MV-4-11 (cell line): ENCODE measurements at places on chromosomes 12 and 14.

DNA sequence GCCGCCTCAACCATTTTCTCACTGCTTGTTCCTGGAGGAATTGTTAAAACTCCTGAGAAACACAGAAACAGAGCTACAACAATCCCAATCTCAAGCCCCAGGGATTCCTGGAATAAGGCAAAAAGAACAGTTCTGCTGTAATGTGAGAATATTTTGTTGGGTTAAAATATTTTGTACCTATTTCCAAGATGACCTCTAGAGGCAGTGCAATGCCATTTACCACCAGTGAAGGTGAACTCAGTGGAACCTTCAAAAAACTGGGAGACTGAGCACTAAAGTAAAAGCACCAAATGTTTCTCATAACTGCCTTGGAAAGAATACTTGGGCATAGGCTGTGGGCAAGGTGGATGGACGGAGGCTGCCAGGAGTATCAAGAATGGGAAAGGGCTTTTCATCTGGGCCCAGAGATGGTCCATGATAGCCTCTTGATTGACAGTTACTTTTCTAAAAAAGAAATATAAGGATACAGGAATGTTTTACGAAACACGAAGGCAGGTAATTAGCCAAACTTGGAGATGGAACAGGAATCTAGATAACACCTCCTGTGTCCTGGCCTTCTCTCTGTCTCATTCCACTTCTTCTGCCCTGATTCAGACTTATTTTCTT, 334.0 kb upstream of the FLRT2 start:
- DNase-seq: no peak

DNA sequence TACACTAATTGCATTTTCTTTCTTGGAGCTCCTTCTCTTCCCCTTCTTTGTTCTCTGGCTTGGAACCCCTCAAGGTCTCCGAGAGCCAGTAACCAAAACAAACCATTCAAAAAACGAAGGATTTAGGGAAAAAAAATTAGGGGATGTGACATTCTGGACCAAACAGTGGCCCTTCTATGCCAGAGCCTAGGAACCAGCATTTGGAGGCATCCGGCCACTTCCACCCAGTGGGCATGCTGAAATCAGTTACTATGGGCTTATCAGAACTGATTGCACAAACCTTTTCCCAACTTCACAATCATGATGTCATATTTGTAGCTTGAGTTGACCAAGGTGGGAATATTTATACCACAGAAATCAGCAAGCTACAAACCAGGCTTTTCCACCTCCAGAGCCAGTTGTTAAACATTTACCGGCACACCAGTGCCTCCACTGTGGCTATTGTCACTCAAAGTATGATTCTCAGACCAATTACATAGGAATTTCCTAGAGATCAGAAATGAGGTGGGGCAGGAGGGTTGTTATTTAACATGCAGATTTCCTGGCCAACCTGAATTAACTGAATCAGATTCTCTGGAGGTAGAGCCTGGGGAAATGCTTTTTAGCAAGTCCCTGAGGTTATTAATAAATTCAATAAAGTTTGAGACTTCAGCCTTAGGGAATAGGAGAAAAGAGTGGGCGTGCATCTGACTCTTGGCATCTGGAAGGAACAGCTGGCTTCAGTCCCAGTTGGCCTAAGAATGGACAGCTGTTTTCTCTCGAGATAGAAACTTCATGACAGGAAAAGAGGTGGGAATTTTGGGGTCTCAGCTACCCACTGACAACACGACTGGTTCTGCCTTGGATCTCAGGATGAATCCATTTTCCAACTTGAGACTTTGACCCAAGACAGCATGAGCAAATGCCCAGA, 273.9 kb downstream of the ZFP36L1 start:
- no peak for DNase-seq

GRCh38 chr12:22334410-22335100, at the start of gene ST8SIA1:
Gene ST8SIA1 (minus strand): TSS chr12:22334707. CDS start chr12:22334232, 475 bp downstream.
- no peak for DNase-seq

DNA sequence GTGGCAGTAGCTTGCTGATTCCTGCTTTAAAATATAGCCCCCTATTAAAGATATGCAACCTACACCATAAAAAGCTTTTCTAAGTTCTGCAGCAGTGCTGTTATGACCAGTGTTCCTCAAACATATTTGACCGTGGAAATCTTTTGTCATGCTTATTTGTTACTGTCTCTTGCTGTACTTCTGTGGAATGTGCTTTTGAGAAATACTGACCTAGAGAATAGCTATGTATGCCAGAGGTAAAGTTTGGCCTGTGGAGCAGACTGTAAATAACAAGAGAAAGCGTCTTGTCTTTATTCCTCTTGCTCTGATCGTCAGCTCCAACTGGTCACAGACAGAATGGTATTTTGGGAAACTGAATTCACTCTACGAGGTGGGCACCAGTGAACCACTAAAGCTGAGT, 239.0 kb downstream of the FBXL14 start:
- no peak for DNase-seq

- DNase-seq: no peak
Observed at GRCh38 chr12:41221491-41221890, 33.4 kb downstream of the PDZRN4 start.

GRCh38 chr14:74637178-74637550, 25.1 kb upstream of the LTBP2 start:
- no peak for DNase-seq

- no peak for DNase-seq
Observed at GRCh38 chr14:32203928-32204357, 874 bp upstream of the RNU6-8 start.

GRCh38 chr12:126069549-126070165, 1004.4 kb downstream of the AACS start:
- peak; percentile 34 for DNase-seq

- DNase-seq: no peak
Observed at GRCh38 chr14:22476887-22477286, 112.1 kb downstream of the DAD1 start.

DNA sequence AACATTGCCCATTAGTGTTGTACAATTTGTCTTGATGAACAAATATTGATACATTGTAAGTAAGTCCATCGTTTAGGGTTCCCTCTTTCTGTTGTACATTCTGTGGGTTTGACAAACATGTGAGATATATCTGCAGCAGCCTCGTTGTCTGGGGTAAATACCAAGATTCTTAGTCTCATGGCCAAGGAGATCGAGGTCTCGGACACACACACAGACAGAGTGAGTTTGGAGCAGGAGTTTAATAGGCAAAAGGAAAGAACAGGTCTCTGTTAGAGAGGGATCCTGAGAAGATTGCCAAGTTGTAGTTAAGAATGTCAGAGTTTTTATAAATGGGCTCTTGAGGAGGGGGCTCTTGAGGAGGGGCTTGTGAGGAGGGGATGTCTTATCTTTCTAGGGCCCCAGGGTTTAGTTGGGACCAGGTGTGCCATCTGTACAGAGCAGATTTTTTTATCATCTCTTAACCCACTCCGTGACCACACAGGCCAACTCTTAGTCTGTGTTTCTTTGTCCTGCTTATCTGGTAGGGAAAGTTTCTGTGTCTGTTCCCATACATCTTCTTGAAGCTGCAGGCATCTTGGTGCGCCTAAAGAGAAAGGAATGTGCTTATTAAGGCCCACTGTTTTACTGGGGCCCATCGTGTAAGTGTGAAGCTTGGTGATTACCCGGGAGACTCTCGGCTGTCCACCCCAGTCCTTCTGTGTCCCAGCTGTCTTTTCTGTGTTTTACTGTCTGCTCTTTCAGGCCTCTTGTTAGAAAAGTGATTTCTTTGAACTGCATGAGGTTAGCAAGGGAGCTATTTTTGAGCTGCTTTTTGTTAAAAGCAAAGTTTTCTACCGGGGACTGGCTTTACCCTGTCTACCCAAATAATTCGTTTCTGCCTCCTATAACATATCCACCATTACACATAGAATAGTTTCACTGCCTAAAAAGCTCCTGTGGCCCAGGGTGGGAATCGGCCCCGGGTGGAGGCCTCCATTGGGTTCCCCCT, 22.4 kb upstream of the CLEC2D start:
- DNase-seq: no peak

- no peak for DNase-seq
Observed at GRCh38 chr14:30874120-30874998, at the start of gene COCH. Gene COCH (plus strand): TSS chr14:30874559. CDS start chr14:30874939, 380 bp downstream.

DNA sequence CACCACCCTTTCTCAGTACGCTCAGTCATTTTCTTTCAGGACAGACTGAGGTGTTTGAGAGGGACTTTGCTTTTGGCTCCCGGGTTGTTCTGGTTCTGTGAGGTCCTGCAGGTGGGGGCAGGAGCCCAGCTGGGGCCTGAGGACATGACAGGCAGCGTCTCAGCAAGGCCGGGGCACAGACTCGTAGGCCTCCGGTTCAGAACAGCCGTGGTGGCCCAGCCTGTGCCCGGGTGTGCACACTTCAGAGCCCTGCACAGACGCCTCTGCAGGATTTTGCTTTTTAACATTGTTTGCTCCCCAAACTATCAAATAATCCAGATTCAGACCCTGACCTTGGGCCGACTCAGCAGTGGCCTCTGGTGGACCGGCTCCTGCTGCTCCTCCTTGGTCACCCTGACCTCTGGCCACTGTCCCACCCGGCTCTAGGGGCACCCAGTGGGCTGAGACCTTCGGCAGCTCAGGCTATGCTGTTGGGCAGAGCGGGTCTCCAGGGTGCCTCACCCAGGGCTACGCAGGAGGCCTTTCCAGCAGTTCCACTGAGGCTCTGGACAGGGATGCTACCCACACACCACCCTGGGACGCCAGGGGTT, 65.2 kb downstream of the ADGRD1 start:
- no peak for DNase-seq

DNA sequence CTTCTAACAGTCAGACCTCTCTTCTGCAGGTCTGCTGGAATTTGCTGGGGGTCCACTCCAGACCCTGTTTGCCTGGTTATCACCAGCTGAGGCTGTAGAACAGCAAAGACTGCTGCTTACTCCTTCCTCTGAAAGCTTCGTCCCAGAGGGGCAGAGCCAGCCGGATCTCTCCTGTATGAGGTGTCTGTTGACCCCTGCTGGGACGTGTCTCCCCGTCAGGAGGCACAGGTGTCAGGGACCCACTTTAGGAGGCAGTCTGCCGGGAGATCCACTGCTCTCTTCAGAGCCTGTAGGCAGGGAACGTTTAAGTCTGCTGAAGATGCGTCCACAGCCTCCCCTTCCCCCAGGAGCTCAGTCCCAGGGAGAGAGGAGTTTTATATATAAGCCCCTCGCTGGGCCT, 125.1 kb downstream of the SOX5 start:
- DNase-seq: no peak

GRCh38 chr12:57891542-57892228, 45.2 kb upstream of the CTDSP2 start:
- no peak for DNase-seq

- DNase-seq: no peak
Observed at GRCh38 chr12:94560431-94561221, 89.7 kb downstream of the TMCC3 start.

DNA sequence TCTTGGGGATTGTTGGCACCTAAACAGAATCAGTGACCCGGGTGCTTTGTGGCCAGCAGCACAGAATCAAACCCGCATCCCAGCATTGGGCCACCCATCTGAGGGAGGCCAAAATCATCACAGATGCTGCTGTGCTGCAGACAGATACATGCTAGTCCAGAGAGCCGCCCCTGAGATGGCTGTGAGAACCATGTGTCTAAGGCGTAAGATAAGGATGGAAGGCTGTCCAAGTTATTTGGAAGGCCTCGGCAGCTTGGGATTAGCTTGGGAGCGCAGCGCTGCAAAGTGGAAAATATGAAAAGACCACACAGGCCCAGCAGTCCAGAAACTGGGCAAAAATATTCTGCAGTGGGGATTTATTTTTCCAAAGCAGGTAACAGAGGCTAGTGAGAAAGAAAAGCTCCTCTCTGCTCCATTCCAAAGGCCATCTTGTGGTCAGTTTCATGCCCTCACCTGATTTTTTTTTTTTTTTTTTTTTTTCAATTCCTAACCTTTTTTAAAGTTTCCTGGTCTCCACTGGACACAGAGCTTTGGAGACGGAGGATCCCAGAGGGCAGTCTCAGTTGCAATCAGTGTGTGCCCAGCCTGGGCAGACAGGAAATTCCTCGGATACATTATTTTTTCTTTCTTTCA, 178.9 kb upstream of the BCL2L14 start:
- no peak for DNase-seq

DNA sequence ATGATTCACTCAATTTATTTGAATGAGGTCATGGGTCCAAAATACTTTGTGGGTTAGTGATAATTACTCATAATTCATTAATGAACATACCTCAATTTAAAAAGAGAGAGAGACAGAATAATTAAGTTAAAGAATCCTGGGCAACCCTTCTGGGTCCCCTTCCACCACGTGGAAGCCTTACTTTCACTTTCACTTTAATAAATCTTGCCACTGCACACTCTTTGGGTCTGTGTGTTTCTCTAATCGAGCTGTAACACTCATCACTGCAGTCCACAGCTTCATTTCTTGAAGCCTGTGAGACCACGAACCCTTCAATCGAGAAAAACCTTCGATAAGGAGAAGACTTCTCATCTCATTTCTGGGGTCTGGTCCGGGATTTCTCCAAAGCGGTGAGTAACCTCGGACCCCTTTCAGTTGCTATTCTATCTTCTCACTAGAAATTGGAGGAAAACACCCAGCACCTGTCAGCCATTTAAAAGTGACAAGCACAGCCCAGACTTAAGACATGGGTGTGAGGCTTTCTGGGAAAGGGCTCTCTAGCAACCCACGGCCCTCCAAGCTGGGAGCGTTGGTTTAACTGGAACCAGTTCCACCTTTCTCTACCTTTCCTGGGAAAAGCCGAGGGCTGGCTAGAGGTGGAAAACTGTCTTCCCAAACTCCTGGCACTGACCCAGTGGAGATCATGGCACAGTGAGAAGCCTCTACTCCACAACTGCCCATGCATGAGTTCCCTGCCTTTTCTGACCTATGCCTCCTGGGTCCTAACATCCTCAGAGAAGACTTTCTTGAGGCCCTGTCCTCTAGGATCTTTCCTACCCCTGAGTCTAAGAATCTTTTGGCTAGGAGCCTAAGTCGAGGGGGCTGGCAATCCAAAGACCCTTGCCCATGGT, 148.8 kb upstream of the ATF7IP start:
- no peak for DNase-seq

- DNase-seq: no peak
Observed at GRCh38 chr12:2248087-2248900, 195.5 kb downstream of the CACNA1C start.

- no peak for DNase-seq
Observed at GRCh38 chr12:119715268-119715620, 47.3 kb downstream of the PRKAB1 start.

DNA sequence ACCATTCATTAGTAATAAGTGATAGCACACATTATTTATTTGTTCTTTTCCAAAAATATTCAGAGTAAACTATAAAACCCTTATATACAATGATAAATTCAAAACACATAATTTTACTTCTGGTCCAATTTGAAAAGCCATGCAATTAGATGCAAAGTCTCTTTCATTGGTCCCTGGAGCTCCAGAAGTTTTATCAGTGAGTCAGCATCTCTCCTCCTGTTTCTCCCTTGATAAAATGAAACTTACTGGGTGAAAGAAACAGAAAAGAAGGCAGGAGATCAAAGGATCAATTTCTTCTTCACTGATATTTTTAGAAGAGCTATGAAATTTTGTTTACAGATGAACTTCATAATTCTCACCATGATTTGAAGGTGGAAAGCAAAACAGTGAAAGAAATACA, 47.5 kb downstream of the IFNG start:
- no peak for DNase-seq
